ENCODE measurements at places on chromosomes 12 and 14. TPM values are rescaled to one million over a fixed set of nuclear protein-coding genes. Genes with fewer than 3 reads are reported as not detected.

The KICS2 gene
- 4.6 TPM for polyA plus RNA-seq

The MGP gene
- polyA plus RNA-seq = 193 TPM

The TAS2R14 gene
- polyA plus RNA-seq = 1.0 TPM

The TSPAN8 gene
- polyA plus RNA-seq = 5.0 TPM

DNA sequence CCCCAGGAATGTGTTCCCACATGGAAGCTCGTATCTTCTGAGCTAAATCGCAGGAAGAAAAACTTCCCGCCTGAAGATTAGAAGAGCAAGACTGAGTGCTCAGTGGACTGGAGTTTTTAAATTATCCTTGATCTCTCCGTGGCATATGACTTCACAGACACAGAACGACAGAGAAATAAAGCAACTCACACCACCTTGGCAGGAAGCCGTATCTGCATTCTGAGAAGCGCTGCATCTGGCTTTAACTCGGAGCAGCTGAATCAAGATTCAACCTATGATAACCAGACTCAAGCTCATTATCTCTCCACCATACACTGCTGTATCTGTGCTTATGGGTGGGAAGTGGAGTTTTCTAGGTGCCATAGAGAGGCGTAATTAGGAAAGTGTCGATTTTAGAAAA, 1482.7 kb downstream of the AACS start:
- no peaks in the 10 kb centered on the region for H3K27me3 ChIP-seq
- H3K4me3 ChIP-seq = no peak overlapping the region
- H3K27ac ChIP-seq = no peak overlapping the region

GRCh38 chr12:2154050-2154449, 101.3 kb downstream of the CACNA1C start:
- peak overlapping the region; percentile 76 for H3K27ac ChIP-seq
- no peak overlapping the region for H3K4me3 ChIP-seq
- H3K27me3 ChIP-seq = no peaks in the 10 kb centered on the region
- H3K36me3 ChIP-seq = no peaks in the 10 kb centered on the region

- no peak overlapping the region for H3K4me3 ChIP-seq
- peaks cover 32% of the 10 kb centered on the region for H3K4me1 ChIP-seq
- H3K27me3 ChIP-seq = no peaks in the 10 kb centered on the region
Observed at GRCh38 chr14:68593806-68594536, 198.9 kb downstream of the ZFP36L1 start.

- no peak overlapping the region for H3K27ac ChIP-seq
- no peaks in the 10 kb centered on the region for H3K4me1 ChIP-seq
- no peak for DNase-seq
- H3K4me3 ChIP-seq = no peak overlapping the region
Observed at GRCh38 chr14:31084385-31084784, 58.2 kb upstream of the STRN3 start.

- DNase-seq = no peak
- H3K27me3 ChIP-seq = no peaks in the 10 kb centered on the region
- H3K27ac ChIP-seq = no peak overlapping the region
- H3K4me1 ChIP-seq = peaks cover 1% of the 10 kb centered on the region
Observed at GRCh38 chr12:86730233-86730632, 474.0 kb upstream of the MGAT4C start.

GRCh38 chr12:108162207-108162606, 33.1 kb downstream of the WSCD2 start:
- H3K27ac ChIP-seq = no peak overlapping the region
- peaks cover 2% of the 10 kb centered on the region for H3K27me3 ChIP-seq
- no peak for DNase-seq

Data from lung (tissue), 17 donors.